NT2/D1 (cell line): ENCODE measurements at places on chromosomes 11 and 22.

GRCh38 chr22:50014655-50015401 is 2.3 kb upstream of the IL17REL start:
- DNase-seq = no peak

GRCh38 chr11:77071671-77072605 is 5.2 kb downstream of the CAPN5 start:
- no peak for DNase-seq

GRCh38 chr11:17343907-17344306 is 7.7 kb upstream of the NCR3LG1 start:
- no peak for DNase-seq

DNA sequence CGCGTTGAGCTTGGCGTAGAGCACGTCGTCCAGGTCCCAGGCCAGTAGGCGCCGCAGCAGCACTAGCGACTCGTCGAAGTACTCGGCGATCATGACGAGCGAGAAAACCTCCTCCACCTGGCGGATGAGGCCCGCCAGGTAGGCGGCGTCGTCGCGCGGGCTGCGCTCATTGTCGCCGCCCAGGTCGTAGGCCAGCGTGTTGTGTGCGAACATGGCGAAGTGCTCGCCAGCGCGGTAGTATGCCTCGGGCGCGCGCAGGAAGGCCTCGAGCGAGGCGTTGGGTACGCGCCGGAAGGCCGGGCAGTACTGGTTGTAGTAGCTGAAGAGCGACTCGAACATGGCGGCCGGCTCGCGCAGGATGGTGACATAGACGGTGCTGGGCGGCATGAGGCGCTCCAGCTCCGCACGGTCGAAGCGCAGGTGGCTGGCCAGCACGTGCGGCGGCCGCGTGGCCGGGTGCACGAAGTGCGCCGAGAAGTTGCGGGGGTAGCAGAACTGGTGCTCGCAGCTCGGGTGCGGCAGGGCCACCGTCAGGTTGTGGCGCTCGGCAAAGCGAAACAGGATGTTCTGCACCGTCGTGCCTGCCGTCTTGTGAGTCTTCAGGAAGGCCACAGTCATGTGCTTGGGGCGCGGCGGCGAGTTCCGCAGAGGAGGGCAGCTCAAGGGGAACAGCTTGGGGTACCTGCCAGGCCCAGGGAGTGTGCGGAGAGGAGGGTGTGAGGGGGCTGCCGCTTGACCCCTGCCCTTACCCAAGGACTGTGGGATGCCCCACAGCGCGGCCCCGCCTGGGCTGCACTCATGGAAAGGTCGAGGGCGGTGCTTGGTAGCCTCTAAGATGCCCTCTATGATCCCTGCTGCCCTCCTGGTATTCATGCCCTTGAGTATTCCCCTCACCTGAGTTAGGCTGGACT is 5.7 kb downstream of the GAL3ST3 start:
- DNase-seq = no peak

DNA sequence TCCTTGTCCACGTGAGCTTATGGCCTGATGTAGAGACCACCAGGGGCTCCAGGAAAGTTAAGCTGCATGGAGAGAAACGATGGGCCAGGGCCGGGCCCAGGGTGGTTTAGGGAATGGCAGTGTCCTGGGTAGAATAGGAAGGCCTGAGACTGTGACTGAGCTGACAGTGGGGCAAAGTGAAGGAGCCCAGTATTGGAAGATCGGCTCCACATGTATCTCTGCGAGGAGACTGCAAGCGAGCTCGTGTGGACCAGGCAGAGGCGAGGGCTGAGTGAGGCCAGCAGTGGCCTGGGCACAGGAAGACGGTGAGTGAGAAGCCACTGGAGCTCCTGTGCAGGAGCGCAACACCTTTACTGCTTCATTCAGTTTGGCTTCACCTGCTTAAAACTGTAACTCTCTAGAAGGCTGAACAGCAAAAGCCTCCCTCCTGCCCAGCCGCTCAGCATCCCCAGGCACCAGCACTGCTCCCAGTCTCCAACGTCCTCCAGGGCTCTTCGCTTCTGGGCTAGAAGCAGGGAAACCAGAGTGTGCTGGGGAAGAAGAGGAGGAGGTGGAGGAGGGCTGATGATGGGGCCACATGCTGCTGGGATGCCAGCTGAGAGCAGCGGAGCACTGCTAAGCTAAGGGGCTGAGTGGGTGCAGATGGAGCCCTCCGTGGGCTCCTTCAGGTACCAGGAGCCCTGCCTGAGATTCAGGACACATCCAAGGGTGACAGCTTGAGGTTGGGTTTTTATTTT is 13.5 kb downstream of the TCIRG1 start:
- no peak for DNase-seq

DNA sequence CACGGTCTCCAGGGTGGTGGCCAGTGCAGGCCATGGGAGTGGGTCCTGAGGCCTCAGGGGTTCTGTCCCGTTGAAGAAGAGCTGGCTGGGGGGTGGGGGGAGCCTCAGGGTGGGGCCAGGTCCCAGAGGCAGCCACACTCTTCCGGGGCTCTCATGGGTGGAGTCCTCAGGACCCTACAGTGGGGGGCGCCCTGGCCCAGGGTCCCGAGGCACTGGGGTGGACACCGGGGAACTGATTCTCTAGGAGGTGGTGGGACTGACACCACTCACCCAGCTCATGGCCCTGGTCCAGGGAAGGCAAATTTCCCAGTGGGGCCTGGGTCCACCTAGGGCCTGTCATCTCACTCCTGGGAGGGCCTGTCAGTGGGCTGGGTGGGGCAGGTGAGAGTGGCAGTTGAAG is 12.8 kb downstream of the GGT5 start:
- no peak for DNase-seq

DNA sequence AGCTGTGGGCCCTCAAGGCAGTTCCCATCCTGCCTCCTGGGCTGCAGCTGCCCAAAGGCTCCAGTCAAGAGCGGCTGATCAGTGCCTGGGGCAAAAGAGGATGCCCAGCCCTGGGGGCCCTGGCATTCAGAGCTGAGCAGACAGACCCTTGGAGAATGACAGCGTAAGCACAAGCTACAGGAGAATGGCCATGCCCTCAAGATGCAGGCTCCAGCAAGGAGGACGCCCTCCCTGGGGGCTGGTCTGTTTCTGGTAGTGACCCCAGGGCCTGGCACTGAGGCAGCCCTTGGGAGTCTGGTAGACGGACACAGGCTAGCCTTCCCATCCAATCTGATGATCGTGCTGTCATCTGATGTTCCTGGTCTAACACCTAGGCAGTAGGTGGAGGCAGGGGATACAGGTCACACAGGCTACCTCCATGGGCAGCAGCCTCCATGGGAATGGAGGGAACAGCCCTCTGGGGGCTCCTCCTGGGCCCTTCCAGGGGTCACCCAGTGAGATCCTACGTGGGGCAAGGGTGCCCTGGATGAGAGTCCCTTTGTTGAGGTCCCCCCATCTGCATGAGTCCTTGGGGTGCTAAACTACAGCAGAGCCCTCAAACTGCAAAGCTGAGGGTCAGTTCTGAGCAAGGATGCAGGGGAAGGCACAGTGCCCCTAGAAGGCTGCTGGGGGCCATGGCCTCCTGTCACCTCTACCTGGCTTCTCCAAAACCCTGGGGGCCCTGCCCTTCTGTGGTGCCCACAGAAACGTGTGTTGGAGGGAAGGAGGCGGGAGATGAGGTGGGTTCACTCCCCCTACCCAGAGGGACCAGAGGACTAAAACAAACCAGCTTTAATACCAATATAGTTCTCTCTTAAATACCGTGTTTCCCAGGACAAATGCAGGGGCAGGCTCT is 10.2 kb upstream of the SF1 start:
- no peak for DNase-seq

GRCh38 chr11:34037016-34037415 is 14.5 kb upstream of the CAPRIN1 start:
- no peak for DNase-seq

DNA sequence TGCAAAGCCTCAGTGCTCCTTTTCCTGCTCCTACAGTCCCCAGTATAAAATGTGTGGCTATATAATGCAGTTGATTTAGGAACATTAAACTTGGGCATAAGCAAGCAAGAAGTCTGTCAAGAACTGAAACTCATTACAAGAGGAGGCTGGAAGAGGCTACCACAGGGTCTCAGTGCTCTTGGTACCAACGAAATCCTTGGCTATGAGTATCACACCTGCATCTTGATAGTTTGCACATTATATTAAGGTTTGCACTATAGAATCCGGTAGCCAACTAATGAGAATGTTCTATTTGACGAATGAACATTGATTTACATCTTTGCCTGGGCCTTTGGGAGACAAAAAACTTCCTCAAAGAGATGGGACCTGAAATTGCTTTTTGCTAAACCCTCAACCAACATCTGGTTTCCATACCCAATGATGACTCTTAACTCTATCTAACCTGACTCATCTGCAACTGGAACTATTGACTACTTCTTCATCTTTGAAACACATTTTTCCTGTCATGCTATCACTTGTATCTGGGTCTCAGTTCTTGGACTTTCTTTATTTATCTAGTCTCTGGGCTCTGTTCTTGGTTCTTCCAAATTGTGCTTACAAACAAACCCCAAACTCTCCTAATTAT is 207.2 kb upstream of the CTSC start:
- no peak for DNase-seq

DNA sequence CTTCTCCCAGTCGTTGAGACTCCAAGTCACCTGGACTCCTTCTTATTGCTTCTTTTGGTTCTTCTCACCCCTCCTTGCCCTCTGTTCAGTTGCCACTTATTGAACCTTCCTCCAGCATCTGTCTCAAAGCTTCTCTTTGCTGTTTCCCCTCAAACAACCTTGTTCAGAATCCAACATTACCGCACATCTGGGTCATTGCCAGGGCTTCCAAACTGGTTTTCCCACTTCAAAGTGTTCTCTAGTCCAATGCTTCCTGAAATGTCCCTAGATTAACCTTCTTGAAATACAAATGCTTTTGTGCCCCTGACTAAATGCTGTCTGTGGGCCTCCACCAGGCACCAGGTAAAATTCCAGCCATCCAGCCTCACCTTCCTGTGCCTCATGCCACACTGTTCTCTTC is 100.8 kb upstream of the TTC12 start:
- no peak for DNase-seq

GRCh38 chr11:97856666-97857065 is 1164.1 kb upstream of the CNTN5 start:
- peak; percentile 67 for DNase-seq
